Hypothalamus (tissue), 51 donors: ENCODE measurements at places on chromosomes 5 and 9.
A peak's percentile ranks its signal among the peaks of the same experiment; 100 is the strongest.

- no peak for DNase-seq
Observed at GRCh38 chr5:143629871-143630659, 181.9 kb upstream of the HMHB1 start.

- no peak for DNase-seq
Observed at GRCh38 chr9:93476924-93477323, 23.5 kb upstream of the FAM120AOS start.

DNA sequence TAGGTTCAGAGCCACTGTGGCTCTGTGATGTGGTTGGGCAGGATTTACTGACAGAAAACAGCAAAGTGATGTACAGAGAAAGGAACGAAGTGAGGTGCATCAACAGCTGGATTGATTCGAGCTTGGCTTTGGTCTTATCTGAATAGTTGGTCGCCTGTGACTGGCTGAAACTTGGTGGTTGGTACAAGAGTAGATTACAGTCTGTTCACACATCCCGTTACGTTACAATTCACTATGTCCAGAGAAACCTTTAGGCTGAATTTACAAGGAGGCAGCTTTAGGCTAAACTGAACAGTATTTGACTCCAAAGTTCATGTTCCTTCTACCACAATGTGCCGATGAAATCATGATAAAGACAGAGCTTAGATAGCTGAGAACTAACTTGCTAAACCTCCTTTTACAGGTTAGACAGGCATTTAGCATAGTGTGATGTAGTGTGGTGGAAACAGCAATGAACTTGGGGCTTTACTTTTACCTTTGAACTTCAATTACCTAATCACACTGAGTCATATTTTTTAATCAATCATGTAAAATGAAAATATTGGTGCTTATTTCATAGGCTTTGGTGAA lies 210.2 kb upstream of the PUM3 start:
- no peak for DNase-seq

DNA sequence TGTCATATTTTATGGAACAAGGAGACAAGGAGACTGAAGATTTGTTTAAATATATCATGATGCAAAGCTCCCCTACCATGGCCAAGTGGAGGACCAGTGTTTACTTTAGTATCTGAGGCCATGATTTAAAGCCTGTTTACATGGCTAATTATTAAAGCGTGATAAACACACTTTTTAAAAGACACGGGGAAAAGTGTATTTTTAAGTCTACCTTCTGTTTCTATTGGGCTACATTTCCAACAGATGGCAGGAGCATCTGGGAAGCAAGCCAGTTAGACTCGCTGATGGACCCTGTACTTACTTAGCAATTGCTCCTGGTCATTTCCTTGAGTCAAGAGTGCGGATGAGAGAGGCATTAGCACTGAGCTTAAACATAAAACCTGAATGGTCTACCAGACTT lies 480.3 kb upstream of the SEMA6A start:
- no peak for DNase-seq

DNA sequence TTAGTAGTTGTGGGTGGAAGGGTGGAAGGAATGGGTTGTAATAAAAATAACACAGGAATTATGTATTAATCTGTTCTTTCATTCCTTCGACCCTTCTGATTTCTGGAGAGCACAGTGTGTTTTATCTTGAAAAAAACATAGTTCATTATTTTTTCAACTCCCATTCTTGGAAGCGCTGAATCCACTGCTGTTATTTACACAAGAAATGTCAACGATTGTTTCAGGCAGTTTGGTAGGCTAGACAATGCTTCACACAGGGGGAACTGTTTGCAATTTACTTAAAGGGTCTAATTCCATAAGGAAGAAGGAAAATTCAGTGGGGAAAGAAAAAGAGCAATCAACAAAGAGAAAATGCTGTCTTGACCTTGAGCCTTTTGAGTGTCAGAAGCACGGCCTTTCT lies 142.9 kb downstream of the TLE1 start:
- DNase-seq: no peak

DNA sequence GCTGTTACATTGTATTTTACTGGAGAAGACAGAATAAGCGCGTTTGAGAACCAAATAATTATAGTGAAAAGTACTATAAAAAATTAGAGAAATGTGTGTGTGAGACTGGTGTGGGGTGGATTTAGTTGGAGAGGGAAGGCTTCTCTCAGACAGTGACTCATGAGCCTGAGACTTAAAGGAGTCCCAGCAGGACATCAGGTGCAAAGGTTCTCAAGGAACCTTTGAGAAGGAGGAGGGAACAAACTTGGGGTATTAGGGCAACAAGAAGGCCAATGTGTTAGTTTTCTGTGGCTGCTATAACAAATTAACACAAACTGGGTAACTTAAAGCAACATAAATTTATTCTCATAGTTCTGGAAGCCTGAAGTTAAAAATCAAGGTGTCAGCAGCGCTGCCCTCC lies 4.9 kb downstream of the DDX4 start:
- DNase-seq: no peak

DNA sequence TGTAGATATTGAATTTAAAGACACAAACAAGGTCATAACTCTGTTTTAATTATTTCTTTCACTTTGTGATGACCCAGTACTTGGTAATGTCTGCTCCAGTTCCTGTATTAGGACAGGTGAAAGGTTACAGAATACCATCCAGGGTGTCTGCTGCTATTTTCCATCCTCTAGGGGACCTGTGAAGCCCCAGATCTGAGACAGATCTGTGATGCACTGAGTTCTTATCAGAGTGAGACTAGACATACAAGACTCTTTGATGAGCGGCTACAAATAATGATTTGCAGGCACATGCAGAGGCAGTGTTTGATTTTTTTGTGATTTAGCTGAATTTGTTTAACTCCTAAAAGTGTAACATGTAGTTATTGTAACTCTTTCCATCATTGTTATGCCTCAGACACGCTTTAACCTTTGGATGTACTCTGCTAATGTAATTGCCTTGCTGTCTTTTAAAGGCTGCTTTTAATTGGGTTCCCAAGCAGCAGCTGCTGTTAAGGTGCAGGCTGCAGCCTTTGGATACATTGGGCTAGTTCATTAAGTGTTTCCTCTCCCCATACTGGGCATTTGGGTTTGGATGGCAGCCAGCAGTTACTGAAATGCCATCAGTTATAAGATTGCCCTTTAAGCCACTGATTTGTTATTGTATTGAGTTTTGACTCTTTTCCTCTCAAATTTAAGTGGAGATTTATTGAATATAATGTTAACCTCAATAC lies 63.3 kb downstream of the RASGRF2 start:
- DNase-seq: no peak

GRCh38 chr5:152379331-152379730 lies 25.7 kb downstream of the NMUR2 start:
- no peak for DNase-seq

- no peak for DNase-seq
Observed at GRCh38 chr9:4811824-4812223, 19.1 kb downstream of the RCL1 start.

GRCh38 chr9:101421653-101422065 lies 13.9 kb downstream of the ALDOB start:
- DNase-seq: no peak

- DNase-seq: no peak
Observed at GRCh38 chr9:115261656-115262081, 143.7 kb upstream of the TNC start.

DNA sequence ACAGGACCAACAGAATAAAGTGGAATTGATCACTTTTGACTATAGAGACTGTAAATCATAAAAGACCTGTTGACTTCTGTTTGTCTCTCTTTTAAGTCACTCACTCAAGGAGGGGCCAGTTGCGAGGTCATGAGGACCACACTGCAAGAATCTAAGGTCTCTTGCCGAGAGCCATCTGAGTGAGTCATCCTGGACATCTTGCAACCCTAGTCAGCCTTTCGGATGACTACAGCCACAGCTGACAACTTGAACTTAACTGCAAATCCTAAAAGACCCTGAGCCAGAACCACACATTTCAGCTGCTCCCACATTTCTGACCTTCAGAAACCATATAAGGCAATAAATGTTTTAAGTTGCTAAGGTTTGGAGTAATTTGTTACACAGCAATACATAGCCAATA lies 129.7 kb upstream of the RAD23B start:
- no peak for DNase-seq

GRCh38 chr5:16483361-16483760 lies 17.8 kb upstream of the ZNF622 start:
- no peak for DNase-seq

DNA sequence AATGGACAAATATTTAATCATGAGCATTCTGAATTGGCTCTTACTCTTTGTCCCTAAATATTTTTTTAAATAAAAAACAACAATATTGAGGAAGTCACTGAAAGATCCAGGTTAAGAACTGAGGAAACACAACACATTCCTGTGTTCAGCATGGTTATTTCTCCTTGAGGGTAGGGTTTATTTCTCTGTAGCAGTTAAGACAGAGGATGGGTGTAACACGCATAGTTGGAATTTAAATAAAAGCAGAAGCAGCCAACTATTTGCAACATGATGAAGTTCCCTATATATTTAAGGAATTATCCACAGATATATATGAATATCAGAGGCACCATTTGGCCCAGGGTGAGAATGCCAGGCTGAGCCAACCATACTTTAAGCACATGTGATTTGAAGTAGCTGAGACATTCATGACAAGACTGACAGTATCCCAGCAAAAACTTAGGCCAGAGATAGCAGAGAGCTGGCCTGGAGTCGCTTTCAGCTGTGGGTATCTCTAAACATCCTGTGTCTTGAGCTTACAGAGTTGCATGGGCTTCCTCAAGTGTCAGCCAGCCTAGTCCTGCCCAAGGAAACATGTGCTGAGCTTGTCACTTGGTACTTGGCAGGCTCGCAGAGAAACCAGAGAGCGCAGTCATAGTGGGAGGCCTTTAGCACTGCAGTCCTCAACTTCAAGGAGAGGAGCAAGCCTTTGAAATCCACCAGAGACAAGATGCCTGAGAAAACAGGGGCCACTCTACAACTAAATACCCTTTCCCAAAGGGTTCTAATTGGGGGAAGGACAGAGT lies 43.6 kb downstream of the SEMA5A start:
- DNase-seq: no peak

GRCh38 chr9:23123048-23123632 lies 676.5 kb downstream of the DMRTA1 start:
- peak; percentile 31 for DNase-seq

GRCh38 chr9:82021198-82021597 lies 32.6 kb downstream of the SPATA31D1 start:
- DNase-seq: no peak

DNA sequence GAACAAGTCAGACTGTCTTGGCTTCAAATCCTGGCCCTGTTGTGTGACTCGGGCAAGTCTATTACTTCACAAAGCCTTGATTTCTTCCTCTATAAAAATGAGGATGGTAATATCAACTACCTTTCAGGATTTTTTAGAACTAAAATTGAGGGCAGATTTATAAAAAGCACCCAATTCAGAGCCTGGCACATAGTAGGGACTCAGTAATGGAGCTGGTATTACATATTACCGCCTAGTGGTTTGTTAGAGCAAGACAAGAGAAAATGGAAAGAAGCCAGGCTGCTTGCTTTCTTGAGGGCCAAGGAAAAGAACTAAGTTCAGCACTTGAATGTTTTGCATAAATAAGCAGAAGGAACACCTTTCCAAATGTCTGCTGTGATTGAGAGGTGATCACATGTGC lies 19.4 kb downstream of the ZNF346 start:
- no peak for DNase-seq

- DNase-seq: no peak
Observed at GRCh38 chr5:133466556-133467334, 145.6 kb downstream of the FSTL4 start.
